ENCODE measurements at places on chromosomes 1 and 21.

DNA sequence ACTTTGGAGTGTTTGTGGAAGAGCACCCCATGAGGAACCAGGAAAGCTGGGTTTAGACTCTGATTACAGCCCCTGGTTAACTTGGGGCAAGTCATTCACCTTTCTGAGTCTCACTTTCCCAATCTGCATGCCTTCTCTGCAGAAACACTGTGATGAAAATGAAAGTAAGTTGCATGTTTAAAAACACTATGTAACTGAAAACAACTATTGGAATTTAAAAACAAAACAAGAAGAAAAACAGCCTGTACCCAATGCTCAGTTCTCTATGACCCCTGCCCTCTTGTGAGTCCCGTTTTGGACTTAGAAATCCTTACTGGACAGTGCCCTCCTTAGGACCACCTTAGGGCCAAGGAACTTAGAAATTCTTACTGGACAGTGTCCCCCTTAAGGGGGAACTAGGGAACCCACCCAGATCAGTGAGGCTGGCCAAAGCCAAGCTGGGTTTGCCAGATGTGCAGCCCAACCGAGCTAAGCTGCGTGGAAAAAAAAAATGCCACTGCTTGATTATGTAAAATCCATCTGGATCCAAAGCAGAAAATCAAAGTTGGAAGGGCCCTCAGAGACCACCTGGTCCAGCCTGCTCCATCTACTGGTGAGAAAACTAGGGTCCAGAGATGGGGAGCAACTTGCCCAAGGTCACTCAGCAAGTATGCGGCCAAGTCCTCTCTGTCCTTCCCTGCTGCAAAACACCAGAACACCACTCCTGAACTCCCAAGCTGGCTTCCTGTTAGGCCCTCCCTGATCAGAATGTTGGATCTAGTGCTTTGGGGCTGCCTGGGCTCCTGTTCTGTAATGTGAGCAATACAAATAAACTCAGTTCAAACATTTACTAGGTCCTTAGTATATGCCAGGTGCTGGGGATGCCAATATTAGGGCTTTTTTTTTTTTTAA, 77.7 kb downstream of the MRPL37 start:
- DNase-seq = peak; percentile 66

DNA sequence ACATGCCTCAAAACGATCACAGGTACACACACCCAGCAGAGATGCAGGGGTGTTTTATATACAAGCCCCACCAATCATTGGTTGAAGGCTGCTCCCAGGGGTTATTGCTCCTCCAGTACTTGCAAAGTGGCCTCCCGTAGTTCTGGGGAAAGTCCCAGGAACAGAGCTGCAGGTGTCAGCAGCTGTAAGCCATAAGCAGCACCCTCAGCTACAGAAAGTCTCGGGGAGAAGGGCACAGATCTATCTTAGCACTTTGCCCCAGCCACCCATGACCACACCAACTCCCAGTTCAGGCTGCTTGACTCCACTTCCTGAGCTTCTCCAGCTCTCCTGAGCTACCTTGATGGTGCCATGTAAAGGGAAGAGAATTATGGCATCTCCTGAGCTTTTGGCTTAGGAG, 222.7 kb upstream of the GJB5 start:
- DNase-seq = no peak

DNA sequence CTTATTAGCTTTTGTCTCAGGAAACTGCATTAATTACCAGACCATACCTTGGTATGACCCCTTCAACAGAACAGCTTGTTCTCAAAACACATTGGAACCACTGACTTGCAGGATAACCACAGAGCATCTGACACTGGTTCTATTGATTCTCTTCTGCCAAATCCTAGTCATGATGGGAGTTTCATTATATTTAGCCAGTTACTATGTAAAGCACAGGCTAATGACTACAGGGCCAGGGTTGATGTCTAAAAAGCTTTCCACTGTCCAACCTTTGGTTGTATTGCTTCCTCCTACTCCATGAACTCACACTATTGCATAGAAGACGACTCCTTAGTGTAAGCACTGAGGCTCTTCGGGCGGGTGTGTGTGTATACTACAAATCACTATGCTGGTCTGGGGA, 3.8 kb downstream of the STMN1 start:
- DNase-seq = no peak

DNA sequence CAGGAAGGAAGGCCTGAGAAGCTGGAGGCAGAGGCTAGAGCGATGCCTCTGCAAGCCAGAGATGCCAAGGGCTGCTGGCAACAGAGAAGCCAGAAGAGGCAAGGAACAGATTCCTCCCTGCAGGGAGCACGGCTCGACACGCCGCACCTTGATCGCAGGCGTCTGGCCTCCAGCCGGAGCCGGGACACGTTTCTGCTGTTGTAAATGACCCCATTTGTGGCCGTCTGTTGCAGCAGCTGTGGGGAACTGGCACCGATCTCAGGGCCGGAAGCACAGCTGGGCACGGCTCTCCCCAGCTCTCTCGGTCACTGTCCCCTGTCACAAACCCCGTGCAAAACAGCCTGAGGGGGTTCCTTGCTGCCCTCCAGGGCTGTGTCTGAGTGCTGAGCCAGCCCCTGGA, 59.6 kb downstream of the SIK1 start:
- no peak for DNase-seq

All from mucosa of gallbladder (tissue), 1 donor.